ENCODE measurements at places on chromosomes 4 and X. TPM values are rescaled to one million over a fixed set of nuclear protein-coding genes. Genes with fewer than 3 reads are reported as not detected.

DNA sequence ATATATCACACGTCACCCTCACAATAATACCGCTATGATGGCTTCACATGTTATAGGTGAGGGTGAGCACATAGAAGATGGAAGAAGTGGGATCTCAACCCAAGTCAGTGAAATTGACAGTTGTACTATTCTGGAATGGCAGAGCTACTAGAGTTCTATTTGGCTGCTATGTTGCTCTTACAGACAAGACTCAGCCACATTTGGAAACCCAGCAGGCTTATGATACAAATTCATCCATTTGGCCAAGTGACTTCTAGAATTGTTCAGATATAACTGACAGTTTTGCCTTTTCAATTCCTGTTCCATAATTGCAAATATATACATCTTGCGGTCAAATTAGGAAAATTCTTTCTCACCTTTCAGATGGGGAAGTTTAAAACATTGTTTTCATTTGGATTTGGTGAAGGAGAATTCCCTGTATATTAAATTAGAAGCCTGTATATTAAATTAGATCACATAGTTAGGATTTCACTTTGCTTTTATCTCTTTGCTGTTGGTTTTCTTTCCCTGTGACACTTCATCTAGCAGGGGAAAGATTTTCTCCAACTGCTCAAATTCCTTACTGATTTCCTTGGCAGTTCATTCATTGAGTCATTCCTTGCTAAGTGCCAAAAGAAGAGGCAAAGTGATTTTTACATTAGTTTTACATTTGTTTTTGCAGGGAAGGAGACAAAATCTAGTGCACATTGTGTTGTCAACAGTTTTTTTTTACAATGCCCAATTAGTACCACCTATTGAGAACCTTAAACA, 120.6 kb upstream of the TBC1D9 start:
- no peak overlapping the region for H3K4me3 ChIP-seq
- H3K27me3 ChIP-seq = no peaks in the 10 kb centered on the region
- no peaks in the 10 kb centered on the region for H3K4me1 ChIP-seq

Gene BEX1
- 13.5 TPM for total RNA-seq

DNA sequence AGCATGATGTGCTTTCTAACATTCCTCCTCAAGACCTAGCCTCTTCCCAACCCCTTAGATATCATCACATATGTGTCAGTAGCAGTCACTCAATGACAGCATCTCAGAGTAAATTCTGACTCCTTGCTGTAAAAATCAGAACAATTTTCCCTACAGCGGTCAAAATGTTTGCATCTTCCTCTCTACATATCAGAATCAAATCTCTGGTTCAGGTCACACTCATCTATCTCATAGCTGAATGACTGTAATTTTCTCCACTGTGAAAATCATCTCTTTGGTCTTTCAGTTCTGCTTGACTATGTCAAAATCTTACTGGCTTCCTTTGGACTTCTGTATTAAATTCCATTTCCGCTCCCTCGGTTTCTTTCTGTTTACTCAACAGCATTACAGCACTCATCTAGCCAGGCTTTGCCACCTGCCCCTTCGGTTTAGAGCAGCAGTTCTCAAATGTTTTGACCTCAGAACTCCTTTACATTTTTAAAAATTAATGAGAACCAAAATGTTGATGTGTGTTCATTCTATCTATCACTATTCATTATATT, 57.3 kb downstream of the AGA start:
- no peaks in the 10 kb centered on the region for H3K4me1 ChIP-seq
- no peak overlapping the region for H3K27ac ChIP-seq
- H3K27me3 ChIP-seq = no peaks in the 10 kb centered on the region
- H3K36me3 ChIP-seq = no peaks in the 10 kb centered on the region

Gene ARR3
- total RNA-seq = not detected

Gene PPAT
- total RNA-seq = 10.0 TPM

- no peaks in the 10 kb centered on the region for H3K36me3 ChIP-seq
- DNase-seq = no peak
- H3K27ac ChIP-seq = no peak overlapping the region
- no peaks in the 10 kb centered on the region for H3K4me1 ChIP-seq
- H3K4me3 ChIP-seq = no peak overlapping the region
- H3K27me3 ChIP-seq = no peaks in the 10 kb centered on the region
Measured at GRCh38 chrX:107146670-107147069, 28.0 kb upstream of the RBM41 start.

Data from pancreas (tissue), 10 donors.